ENCODE measurements at places on chromosomes 16 and 17.

- no peak for DNase-seq
Observed at GRCh38 chr17:81460856-81461460, 51.6 kb downstream of the ACTG1 start.

DNA sequence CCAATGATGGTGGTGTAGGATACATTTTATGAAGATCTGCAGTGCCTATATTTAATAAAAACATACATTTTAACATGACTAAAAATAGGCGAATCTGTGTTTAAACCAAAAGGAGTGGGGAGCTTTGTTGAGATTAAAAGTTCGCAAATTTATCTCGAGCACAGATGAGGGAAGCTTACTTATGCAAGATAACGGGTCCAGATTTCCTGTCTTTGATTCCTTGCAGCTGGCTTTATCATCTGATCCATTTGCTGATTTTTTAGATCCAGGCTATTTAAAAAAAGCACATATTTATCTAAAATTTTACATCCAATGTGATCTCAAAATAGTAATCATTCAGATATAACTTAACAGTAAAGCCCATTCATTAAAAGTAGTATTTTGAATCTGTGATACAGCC lies 57.0 kb upstream of the INTS2 start:
- no peak for DNase-seq

DNA sequence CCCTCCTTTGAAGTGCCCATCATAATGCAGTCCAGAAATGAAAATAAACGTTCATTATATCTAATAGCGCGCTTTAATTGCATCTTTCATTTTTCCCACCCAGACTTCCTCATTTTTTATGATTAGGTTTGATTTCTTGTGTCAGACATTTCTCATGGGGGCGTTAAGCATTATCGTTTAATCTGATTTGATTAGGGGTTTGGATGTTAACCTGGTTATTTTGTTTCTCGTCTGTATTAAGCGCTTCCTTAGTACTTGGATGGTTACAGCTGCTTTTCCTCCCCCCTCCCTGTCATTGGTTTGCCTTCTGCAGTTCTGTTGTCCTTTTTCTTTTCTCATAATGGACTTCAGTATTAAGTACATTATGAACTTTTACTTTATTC lies 540 bp downstream of the MFSD11 start:
- DNase-seq, result no peak

DNA sequence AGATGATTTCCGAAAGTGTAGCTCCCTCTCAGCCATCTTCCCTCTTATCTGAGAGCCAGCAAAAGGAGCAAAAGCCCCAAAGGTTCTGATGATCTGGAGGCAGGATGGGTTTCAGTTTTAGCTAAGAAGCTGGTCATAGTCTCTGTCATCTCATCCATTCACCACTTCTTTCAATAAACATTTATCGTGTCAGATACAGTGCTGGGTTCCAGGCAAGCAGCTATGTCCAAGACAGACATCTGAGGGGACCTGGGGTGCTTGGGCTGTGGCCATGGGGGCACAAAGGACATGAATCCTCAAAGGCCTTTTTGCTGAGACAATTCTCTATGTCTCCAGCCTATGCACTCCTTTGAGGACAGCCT lies 1.0 kb upstream of the ETV4 start:
- no peak for DNase-seq

DNA sequence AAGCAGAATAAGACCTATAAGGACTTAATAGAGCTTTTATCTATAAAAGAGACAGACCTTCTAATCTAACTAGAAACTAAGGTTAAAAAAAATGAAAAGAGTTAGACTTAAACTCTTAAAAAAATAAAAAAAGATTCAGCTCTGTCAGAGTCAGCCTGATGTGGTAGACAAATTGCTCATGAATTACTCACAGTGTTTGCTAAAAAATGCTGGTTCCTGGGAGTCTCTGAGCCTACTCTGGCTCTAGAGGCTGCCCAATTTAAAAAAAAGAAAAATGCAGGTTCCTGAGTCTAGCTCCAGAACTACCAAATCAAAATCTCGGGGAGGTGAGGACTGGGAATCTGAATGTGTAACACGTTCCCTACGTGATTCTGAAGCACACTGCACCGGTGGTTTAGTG lies 18.1 kb downstream of the SOST start:
- no peak for DNase-seq

- DNase-seq, result no peak
Observed at GRCh38 chr17:42067371-42068091, 17.1 kb upstream of the C17orf113 start.

DNA sequence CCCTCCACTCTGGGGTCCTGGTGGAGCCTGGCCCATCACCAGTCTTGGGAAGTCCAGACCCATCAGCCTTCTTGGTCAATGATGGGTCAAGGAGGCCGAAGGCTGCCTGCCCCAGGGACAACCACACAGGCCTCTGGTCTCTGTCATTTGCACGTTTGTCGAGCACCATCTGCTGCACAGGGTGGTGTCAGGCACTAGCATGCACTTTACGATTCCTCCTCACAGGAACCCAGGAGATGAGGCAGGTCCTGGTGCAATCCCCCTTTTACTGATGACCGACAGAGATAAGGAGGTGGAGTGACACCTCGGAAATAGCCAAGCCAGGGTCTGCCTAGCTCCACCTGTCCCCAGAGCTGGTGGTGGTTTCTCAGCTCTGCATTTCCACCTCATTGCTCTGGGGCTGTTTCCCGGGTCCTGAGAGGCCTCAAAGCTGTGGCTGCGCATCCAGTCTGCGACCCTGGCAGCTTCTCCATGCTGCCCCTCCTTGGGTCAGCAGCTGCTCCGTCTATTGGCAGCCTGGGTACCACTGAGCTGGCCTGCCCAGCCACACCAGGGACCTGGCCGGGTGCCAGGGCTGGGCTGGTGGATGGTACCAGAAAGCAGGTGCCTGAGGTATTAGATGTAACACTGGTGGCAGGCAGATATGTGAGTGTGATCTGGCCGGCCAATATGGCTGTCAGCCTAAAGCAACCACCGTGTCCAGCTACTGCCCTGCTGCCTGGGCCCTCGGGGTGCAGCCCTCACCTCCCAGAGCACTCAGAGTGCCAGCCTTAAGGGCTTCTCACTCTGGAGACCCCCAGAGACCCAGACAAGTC lies 10.0 kb downstream of the MMP15 start:
- no peak for DNase-seq

GRCh38 chr17:7888184-7888920 lies at the start of gene CHD3:
CHD3 (plus strand) TSS chr17:7888789; CDS start chr17:7889001, 212 bp downstream.
- no peak for DNase-seq

- DNase-seq, result no peak
Observed at GRCh38 chr17:1765576-1765975, 3.7 kb downstream of the SERPINF1 start.

DNA sequence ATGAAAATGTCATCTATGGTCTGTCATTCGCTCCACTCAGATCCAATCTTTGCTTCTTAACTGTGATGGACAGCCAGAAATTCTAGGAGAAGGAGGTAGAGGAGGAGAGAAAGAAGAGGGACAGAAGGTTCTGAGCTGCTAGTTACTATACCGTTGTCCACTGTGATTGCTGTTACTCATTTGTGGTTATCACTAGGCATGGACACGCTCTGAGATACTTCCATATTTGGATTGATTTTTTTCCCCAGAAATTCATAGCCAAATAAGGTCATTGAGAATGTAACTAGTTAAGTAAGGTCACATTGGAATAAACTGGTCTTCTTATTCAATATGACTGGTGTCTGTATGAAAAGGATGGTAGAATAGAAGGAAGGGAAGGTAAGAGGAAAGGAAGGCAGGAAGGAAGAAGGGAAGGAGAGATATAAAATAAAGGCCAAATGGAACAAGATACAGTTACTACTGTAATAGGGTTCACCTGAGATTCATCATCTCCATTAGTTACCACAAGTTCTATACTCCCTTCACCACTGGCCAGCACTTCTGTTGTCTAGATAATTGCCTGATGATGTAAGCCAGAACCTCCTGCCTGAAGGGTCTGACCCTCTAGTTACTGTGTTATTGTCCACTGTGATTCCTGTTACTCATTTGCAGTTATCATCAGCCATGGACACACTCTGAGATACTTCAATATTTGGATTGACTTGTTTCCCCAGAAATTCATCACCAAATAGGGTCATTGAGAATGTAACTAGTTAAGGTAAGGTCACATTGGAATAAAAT lies 2.9 kb downstream of the KRTAP9-7 start:
- DNase-seq, result no peak

- no peak for DNase-seq
Observed at GRCh38 chr17:43372273-43372911, 26.4 kb upstream of the ARL4D start.

DNA sequence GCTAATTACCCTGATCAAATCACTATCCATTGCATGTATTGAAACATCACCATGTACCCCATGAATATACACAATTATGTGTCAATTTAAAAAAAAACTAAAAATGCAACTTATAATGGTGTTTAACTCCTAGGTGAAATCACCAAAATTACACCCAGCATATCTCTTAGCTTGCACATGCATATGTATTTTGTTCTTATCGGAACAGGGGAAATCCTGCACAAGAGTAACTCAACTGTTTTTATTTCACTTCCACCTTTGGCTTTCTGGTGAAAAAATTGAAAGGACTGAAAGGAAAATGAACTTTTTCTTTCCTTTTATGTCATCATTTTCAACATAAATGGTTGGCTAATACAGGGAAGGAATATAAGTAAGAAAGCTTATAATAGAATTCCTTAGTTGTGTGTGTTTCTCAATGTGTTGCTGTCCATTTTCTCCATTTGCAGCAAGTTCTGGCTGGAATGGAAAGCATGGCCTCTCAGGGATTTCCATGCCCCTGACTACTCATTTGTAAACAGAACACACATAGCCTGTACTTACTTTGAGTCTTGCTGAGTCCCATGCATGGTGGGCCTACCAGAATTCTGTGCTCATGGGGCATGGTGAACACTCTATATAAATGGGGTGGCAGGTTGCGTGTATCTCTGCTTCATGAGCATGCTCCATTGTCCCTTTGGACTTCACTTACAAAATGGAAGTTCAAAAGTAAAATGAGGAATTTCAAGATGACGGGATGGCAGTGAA lies 462.0 kb downstream of the HS3ST3B1 start:
- DNase-seq, result no peak

- no peak for DNase-seq
Observed at GRCh38 chr16:10992797-10993196, 48.4 kb downstream of the CLEC16A start.

GRCh38 chr17:65283704-65284103 lies 146.5 kb downstream of the RGS9 start:
- no peak for DNase-seq

DNA sequence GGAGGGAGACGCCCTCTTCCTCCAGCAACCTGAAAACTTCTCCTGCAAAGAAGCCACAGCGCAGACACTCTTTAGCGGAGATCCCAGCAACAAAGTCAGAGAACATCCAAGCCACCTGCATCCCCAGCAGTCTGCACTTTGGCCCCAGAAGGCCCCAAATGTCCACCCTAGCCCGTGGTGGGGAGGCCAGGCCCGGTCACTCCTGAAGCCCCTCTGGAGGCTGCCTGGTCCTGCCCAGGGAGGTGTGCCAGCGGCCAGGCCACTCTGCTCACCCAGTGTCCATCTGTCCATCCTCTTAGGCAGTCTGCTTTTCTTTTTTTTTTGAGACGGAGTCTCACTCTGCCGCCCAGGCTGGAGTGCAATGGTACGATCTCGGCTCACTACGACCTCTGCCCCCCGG lies 5.4 kb downstream of the HAGHL start:
- DNase-seq, result no peak

DNA sequence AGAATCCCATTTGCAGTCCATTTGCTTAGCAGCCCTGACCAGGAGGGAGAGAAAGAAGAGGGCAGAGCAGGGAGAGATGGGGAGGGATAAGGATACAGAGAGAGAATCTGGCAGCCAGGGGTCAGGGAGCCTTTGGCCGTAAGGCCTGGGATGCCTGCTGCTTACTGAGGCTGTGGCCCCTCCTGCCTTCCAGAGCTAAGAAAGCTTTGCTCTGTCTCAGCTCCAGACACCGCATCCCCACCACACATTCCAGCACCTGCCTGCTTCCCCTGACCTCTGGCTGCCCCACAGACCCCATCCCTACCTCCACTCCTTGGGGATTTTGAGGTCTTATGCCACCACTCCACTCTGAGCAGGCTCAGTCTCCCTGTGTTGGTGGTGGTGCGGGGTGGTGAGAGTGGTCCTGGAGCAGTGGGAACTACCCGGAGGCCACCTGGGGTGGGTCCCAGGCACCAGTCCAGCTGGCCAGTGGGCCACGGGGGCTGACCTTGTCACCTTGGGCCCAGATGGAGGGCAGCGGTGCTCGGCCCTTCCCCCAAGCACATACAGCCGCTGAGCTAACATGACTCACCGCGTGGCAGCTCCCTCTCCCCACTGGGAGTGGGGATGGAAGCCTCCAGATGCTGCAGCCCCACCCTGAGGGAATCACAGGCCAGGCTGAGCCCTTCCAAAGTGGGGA lies 58.3 kb downstream of the RAI1 start:
- DNase-seq, result no peak

DNA sequence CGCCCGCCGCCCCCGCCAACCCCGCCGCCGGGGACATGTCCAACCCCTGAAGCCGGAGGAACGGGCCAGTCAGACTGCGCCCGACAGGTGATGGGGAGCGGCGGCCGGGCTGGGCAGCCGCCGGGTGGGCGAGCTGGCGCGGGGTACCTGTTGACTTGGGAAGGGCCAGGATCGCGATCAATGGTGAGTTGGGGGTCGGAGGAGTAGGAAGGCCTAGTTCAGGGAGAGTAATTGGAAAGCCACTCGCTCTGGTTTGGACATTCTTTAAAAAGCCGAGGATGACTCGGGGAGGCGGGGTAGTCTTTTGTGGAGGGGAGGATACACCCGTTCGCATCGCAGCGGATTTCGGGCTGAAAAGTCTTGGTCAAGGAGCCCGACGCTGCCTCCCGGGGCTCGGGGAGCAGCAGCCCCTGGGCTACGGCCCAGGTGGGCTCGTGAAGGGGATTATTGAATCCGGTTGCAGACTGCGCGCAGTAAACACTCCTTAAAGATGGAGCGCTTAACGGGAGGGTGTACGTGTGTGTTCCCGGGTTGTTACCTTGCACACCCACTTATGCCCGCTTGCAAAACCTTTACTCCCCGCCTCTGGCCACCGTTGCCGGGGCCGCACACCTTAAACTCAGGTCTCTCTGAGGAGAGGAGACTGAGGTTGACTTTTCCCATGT lies 123.8 kb downstream of the GOSR1 start:
- no peak for DNase-seq

DNA sequence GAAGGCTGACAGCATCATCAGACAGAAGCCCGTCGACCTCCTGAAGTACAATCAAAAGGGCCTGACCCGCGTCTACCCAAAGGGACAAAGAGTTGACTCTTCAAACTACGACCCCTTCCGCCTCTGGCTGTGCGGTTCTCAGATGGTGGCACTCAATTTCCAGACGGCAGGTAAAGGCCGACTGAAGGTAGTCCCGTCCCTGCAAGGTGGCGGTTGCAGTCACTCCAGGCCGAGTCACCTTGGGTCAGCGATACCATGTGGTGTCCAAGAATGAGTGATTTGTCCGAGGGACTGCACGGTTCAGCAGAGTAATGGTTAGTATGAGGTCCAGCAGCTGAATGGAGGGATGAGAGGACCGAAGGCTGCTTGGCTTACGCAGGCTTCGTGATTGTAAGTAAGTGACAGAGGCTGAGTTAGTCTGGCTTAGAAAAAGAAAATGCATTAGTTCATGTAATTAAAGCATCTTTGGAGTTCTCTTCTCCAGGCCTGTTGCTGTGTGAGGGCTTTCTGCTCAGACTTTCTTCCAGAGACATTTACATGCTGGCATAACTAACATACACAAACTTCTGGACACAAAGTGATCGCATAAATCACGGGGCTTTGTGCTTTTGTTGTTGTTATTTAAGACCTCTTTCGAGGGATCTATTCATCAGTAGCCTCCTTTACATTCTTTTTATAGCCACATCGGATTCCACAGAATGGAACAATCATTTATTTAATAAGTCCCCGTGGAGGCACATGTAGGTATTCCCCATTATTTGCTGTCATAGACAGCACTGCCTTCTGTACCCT lies 74.9 kb downstream of the SDR42E1 start:
- DNase-seq, result no peak

GRCh38 chr17:47997586-47997985 lies 26.7 kb downstream of the CDK5RAP3 start:
- DNase-seq, result no peak

All from NCI-H1436 treated with DMSO at 0.1 percent for 48 hours (cell line).